Naive thymus-derived CD8-positive, alpha-beta T cell (primary cell): ENCODE measurements at places on chromosomes 11 and 22.
A peak's percentile ranks its signal among the peaks of the same experiment; 100 is the strongest.

GRCh38 chr11:45355706-45356041, 69.5 kb upstream of the SYT13 start:
- DNase-seq, result no peak

- no peak for DNase-seq
Measured at GRCh38 chr11:110053848-110054414, 39.3 kb upstream of the ZC3H12C start.

GRCh38 chr22:28810821-28811491, 10.6 kb upstream of the XBP1 start:
- peak; percentile 40 for DNase-seq

- no peak for DNase-seq
Measured at GRCh38 chr22:50548921-50549790, 3.5 kb downstream of the KLHDC7B start.

DNA sequence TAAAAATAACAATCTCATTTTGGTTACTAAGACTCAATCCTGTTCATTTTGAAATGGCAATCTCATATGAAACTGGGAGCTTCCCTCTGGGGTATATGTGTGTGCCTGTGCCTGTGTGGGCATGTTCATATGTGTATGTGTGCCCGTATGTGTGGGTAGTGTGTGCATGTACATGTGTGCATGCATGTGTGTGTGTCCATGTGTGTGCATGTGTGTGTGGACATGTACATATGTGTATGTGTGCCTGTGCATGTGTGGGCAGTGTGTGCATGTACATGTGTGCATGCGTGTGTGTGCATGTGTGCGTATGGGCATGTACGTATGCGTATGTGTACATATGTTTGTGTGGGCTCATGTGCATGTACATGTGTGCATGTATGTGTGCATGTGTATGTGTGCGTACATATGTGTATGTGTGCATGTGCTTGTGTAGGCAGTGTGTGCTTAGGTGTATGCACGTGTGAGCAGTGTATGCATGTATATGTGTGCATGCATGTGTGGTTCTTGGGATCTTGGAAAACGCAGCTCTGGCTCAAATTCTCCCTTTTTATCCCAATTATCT, 24.5 kb upstream of the CACNG2 start:
- DNase-seq, result no peak

DNA sequence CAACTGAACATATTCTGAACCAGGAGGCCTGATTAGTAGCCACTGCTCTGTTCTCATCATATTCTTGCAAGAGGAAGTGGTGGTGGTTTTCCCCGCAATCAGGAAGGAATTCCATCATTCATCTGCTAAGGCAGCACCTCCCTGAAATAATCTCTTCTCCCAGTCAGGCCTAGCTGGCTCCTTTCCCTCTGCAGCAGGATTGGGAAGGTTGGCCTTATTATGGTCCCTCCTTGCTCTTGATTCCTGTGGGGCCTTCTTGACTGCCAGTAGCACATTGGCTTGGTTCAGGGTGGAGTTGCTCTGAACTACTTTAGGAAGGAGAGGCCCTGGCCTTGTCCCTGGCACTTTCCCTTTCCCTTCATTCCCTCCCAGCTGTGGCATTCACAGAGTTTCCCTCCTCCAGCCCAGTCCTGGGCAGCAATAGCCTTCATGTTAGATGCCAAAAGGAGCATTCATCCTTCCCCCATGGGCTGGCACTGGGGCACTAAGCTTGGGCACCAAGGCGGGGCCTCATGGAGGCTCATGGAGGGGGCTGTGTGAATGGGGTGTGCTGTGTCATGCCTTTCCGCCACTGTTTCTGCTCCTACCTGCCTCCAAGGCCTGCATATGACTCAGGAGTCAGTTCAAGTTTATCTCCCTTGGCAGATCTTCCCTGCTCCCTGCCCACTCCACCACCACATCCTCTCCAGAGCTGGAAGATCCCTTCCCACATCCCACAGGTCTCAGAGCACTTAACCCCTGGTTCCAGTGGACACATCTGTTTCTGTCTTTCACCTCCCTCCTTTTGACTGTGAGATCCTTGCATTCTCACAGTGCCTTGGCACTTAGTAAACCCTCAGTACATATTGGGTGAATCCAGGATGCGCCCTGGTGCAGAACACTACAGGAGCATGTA, 27.6 kb upstream of the CD44 start:
- no peak for DNase-seq
